GM23248 (cell line): ENCODE measurements at places on chromosomes 5 and 9. TPM values are rescaled to one million over a fixed set of nuclear protein-coding genes. Genes with fewer than 3 reads are reported as not detected.

GRCh38 chr5:37665272-37665671, 174.6 kb downstream of the GDNF start:
- DNase-seq = no peak

DNA sequence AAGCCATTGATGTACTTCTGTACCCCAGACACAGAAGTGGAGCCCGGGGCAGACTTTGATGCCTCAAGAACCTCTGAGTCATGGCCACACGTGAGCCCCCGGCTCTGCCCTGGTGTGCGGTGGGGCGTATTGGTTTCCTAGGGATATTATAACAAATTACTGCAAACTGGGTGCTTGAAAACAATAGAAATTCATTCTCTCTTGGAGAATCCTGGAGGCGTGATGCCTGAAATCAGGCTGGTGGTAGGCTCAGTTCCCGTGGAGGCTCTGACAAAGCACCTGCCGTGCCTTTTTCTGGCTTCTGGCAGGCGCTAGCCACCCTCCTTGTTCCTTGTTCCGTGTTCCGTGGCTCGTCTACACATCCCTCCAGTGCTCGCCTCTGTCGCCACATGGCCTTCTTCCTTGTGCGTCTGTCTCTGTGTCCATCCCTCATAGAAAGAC, 24.2 kb downstream of the NEK6 start:
- DNase-seq = no peak

- DNase-seq = no peak
These were observed 563.8 kb downstream of the PTPRD start for GRCh38 chr9:10048994-10049393.

GRCh38 chr9:33032865-33033264, 7.8 kb downstream of the DNAJA1 start:
- DNase-seq = no peak

The ZNF879 gene
- total RNA-seq = 1.8 and 5.4 TPM in 2 replicates

The GCNT4 gene
- 1.4 and 2.8 TPM in 2 replicates for total RNA-seq

DNA sequence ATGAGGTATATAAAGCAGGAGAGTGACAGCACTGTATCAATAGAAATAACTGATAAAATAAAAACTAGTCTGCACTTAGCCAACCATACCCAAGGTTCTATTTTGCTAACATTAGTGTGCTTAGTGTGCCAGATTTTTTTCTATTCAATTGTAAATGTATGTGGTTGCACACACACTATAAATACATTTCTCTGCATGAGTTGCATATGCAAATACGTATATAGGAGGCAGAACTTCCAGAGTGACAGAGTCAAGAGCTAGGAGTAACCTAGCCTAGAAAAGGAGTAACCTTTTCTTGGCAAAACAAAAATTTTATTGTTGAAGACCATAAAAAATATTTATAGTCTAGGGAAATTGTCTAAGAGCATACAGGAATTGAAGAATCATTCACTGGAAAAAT, 461.6 kb downstream of the GABRG2 start:
- DNase-seq = no peak

DNA sequence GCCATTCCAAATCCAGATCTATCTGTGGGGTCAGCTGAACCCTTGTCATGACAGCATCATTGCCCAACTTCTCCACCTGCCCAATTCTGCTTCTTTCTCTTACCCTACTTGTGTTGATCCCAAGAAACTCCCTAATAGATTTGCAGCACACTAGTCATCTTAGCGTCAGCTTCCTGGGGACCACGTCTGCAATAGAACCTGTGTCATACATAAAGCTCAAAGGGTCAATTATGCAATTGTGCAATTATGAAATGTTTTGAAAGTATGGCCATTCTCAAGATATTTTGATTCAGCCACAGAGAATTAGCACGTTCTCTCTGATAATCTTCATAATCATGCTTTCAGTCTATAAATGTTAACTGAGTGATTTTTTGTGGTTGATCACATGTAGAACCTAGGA, 87.4 kb upstream of the PAPPA start:
- peak; percentile 40 for DNase-seq

GRCh38 chr5:128084228-128085167, 932 bp downstream of the SLC12A2 start:
- DNase-seq = peak; percentile 58

The C5orf63 gene
- 0.97 and 1.3 TPM in 2 replicates for total RNA-seq

The DMGDH gene
- 0.38 and 1.6 TPM in 2 replicates for total RNA-seq

The ALDH7A1 gene
- 41.3 and 45.8 TPM in 2 replicates for total RNA-seq

GRCh38 chr5:142057697-142058056, 44.9 kb upstream of the GNPDA1 start:
- no peak for DNase-seq

DNA sequence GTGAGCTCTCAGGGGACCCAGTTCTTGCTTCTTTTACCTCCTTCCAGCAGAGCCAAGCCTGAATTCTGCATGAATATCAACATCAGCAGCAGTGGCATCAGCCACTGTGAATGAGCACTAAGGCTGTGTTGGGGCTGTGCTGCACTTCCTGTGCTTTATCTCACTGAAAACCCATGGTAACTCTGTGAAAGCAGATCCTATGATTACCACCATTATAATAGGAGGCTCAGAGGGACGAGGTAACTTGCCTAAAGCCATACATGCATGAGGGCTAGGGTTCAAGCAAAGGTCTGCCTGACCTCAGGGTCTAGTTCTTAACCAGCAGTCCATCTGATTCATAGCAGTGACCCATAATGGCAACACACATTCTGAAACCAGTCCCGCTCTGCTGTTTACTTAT, 60.5 kb upstream of the RAPGEF1 start:
- DNase-seq = no peak

GRCh38 chr9:121881920-121882500, 211.1 kb downstream of the TTLL11 start:
- DNase-seq = no peak

The WNT8A gene
- not detected in 2 replicates for total RNA-seq

The CAVIN4 gene
- total RNA-seq = 1.7 and 1.9 TPM in 2 replicates

- no peak for DNase-seq
These were observed 11.1 kb downstream of the PCDH1 start for GRCh38 chr5:141867139-141867538.

DNA sequence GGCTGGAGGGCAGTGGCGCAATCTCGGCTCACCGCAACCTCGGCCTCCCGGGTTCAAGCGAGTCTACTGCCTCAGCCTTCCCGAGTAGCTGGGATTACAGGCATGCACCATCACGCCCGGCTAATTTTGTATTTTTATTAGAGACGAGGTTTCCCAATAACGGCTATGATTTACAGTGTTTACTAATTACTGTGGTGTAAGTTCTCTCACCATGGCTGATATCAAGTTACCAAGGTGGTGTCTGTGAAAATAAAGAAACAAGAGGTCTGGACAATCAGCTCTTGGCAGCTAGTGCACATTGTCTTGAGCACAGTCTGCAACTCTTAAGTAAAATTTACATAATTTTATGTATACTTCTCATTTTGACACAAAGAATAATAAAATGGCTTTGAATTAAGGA, 385.5 kb upstream of the COX7C start:
- no peak for DNase-seq

The OR2S2 gene
- 0.11 TPM in 1 of 2 replicates, not detected in the other for total RNA-seq

DNA sequence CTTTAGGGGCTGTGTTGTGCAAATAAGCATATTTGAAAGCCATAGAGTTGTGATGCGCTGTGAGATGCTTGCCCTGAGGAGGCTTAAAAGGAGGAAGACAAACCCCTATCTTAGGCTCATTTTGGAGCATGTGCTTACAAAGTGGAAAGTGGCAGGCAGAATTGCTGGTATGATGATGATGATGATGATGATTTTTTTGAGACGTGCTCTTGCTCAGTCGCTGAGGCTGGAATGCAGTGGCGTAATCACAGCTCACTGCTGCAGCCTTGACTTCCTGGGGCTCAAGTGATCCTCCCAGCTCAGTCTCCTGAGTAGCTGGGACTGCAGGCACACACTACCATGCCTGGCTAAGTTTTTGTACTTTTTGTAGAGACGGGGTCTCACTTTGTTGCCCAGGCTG, 1.7 kb downstream of the CNOT8 start:
- DNase-seq = peak; percentile 79

DNA sequence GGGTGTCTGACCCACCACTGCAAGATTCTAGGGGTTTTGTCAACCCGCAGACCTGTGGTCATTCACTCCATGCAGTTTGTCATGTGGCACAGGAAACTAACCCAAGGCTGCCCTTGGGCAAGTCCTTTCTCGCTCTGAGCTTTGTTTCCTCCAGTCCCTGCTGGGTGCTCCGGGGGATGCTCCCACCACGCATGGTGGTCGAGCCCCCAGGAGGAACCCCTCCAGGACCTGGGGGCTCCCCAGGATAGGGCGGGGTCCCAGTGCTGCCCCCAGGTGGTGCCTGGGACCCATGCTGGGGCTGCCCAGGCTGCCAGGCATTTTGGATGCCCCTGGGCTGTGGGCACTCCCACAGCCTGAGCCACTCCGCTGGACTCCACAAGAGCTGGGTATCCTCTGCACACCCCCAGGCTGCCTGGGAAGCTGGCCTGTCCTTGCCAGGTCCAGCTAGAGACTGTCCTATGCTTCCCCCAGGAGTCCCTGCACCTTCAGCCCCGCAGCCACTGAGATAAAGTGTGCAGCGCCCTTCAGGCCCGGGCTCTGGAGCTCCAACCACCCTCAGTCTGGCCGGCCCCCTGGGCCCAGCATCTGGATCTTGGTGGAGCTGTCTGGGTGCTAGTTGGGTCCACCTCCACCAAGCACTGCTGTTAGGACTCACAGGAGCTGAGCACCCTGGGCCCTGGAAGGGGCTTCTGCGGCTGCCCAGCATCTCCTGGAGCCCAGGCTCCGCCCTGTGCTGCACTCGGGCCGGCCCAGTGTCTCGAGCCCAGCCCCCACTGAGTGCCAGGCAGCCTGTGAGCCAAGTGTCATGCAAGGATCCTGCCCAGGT, 104.3 kb downstream of the PHF2 start:
- no peak for DNase-seq

The ZNF483 gene
- total RNA-seq = 0.25 and 0.32 TPM in 2 replicates

- no peak for DNase-seq
These were observed 6.6 kb downstream of the SAXO1 start for GRCh38 chr9:19026375-19026774.

DNA sequence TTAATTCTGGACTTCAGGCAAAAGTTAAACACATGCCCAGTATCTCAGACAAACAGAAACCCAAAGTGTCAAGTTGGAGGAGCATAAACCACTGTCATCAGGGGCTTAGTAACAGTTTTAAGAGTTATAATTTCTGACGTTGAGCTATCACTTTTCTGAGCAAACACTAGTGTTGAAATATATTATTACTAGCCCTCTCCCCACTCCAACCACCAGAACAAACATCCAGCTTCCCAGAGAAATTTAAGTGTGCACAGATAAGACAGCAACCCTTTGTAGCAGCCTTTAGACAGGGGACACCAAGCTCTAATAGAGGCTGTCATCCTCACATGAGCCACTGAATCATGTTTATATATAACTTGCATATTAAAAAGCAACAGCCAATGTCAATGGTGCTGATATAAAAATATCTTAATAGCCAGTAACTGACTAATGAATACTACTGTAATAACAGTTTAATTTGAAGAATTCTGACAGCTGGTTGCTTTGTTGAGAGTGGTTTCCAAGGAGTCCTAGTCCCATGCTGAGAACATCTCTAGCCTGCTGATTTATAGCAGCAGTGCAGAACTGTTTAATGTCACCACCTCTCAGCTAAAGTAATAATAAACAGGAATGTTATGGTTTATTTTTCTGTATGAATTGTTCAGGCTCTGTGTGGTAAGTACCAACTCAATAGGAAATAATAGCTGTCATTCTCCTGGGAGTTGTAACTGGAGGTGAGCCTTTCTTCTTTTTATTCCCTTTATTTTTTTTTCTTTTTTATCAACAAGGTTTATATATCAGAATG, 528.7 kb upstream of the ZNF608 start:
- no peak for DNase-seq

The STKLD1 gene
- total RNA-seq = 0.32 and 3.4 TPM in 2 replicates

DNA sequence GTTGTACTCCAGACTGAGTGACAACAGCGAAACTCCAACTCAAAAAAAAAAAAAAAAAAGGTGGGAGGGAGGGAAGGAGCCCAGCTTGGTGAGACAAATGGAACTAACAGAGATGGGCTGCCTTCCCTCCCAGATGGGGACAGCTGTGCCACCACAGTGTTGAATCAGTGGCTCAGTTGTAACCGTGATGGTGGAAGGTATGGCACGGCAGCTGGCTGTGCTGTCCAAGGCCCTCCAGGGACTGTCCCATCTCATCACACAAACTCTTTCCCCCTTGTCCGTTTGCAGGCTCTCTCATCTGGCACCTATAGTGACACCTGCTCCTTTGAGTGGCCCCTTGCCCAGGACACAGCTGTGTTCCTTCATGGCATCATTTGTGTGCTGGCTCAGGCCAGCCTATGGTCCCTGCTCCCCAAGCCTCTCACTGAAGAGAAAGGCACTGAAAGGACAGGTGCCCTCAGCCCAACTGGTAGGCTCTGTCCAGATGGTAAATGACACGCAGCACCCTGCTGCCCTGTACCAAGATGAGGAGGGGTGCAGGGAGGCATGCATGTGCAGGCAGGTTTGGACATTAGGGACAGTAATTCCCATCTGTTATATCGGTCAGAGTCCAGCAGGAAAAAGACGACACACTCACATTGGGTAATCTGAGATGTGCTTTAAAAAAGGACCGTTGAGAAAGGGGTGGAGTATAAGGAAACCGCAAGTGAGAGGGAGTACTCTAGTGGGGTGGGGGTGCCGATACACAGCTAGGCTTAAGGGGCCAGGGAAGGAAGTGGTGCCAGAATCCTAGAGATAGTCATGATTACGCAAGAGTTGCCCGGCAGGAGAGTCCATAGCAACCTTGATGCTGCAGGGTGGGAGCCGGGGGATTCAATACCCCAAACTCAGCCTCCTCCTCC, 4.3 kb downstream of the SMIM33 start:
- peak; percentile 56 for DNase-seq

GRCh38 chr9:133066181-133066983, 4.6 kb downstream of the CEL start:
- no peak for DNase-seq

DNA sequence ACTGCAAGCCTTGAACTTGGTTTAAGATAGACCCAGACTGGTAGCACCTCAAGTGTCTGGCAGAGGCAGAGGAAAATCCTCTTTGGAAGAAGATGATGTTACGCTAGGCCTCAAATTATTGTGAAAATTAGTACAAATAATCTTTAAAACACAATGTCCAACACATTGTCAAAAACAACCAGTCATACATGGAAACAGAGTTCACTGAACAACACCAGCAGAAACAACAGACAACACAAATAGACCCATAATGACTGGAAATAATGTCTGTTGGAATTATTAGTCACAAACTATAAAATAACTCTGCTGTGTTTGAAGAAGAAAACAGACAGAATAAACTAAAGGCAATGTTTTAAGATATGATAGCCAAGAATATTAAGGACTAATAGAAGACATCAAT, 15.4 kb upstream of the ZNF366 start:
- DNase-seq = no peak

- peak; percentile 95 for DNase-seq
These were observed 76.3 kb upstream of the PCA3 start for GRCh38 chr9:76687861-76688391.

GRCh38 chr9:77433675-77434445, 214.3 kb downstream of the GNA14 start:
- DNase-seq = peak; percentile 87

The AK8 gene
- total RNA-seq = 0.32 and 1.0 TPM in 2 replicates
